ENCODE measurements at places on chromosomes 11 and 22.

- peak; percentile 21 for DNase-seq
These were observed 3.2 kb upstream of the PTDSS2 start for GRCh38 chr11:446891-447290.

GRCh38 chr11:130908770-130909625, 7.3 kb downstream of the SNX19 start:
- no peak for DNase-seq

GRCh38 chr11:64624883-64625481, 34.0 kb downstream of the SLC22A12 start:
- no peak for DNase-seq

GRCh38 chr11:90698238-90698637, 475.4 kb upstream of the CHORDC1 start:
- DNase-seq, result no peak

DNA sequence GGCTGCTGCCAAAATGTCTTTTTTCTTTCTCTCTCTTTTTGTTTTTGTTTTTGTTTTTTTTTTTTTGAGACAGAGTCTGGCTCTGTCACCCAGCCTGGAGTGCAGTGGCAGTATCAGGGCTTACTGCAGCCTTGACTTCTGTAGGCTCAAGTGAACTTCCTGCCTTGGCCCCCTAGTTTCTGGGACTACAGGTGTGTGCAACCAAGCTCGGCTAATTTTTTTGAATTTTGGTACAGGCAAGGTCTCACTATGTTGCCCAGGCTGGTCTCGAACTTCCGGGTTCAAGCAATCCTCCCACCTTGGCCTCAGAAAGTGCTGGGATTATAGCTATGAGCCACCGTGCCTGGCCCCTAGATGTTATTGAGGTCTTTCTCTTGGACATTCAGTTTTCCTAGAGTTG, 2.2 kb upstream of the DDX10 start:
- DNase-seq, result no peak

DNA sequence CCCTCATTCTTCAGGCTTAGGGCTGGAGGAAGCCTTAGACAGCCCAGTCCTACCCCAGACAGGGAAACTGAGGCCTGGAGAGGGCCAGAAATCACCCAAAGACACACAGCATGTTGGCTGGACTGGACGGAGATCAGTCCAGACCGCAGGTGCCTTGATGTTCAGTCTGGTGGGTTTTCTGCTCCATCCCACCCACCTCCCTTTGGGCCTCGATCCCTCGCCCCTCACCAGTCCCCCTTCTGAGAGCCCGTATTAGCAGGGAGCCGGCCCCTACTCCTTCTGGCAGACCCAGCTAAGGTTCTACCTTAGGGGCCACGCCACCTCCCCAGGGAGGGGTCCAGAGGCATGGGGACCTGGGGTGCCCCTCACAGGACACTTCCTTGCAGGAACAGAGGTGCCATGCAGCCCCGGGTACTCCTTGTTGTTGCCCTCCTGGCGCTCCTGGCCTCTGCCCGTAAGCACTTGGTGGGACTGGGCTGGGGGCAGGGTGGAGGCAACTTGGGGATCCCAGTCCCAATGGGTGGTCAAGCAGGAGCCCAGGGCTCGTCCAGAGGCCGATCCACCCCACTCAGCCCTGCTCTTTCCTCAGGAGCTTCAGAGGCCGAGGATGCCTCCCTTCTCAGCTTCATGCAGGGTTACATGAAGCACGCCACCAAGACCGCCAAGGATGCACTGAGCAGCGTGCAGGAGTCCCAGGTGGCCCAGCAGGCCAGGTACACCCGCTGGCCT, 641 bp downstream of the APOC3 start:
- no peak for DNase-seq

GRCh38 chr11:13029872-13030271, 20.8 kb downstream of the RASSF10 start:
- DNase-seq, result no peak

DNA sequence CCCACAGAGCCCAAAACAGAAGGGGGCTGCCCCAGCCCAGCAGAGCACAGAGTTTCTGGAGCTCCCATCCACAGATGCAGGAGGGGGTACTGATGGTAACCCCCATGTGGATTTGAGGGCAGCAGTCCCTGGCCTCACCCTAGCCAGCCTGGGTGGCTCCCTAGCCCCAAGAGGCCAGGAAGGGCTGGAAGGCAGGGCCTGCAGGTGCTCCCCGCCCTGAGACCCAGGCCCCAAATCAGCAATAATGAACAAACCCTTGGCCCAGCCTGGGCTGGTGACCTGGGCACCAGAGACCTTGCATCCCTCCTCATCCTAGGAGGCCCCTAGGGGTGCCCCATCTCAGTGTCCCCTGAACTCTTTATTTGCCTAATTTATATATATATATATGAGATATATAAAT, 61.6 kb downstream of the MORC2 start:
- no peak for DNase-seq

- DNase-seq, result peak; percentile 92
These were observed at the start of gene SGSM1 for GRCh38 chr22:24805790-24806662. Gene SGSM1, plus strand, starts transcription at chr22:24806211. Its CDS starts 115 bp downstream, at chr22:24806326.
